Bronchial smooth muscle cell (primary cell): ENCODE measurements at places on chromosomes 4 and X. TPM values are rescaled to one million over a fixed set of nuclear protein-coding genes. Genes with fewer than 3 reads are reported as not detected.

Gene FLNA
- total RNA-seq: 1,283 and 1,391 TPM in 2 replicates

Gene FAM9C
- under 0.01 and 0.16 TPM in 2 replicates for total RNA-seq

Gene FMR1NB
- not detected in 2 replicates for total RNA-seq

Gene F8A2
- not detected in 2 replicates for total RNA-seq

Gene ENPEP
- 0.16 and 0.17 TPM in 2 replicates for total RNA-seq

Gene SPANXN4
- total RNA-seq: not detected in 2 replicates

Gene ZCCHC12
- not detected in 2 replicates for total RNA-seq

Gene HPRT1
- total RNA-seq: 13.2 and 15.5 TPM in 2 replicates

Gene SFRP2
- total RNA-seq: not detected in 2 replicates

Gene PDE6B
- total RNA-seq: 0.63 and 1.6 TPM in 2 replicates

Gene CDKL5
- 1.9 and 2.2 TPM in 2 replicates for total RNA-seq

Gene SORCS2
- total RNA-seq: 0.26 and 0.79 TPM in 2 replicates

Gene TLR8
- not detected in 2 replicates for total RNA-seq

Gene LRAT
- total RNA-seq: 0.17 and 0.47 TPM in 2 replicates

Gene BBS12
- total RNA-seq: 4.9 and 5.9 TPM in 2 replicates

Gene CENPU
- 0.60 and 3.9 TPM in 2 replicates for total RNA-seq

Gene USP26
- total RNA-seq: not detected in 2 replicates

Gene LNX1
- total RNA-seq: 0.77 and 1.7 TPM in 2 replicates

Gene SOWAHB
- total RNA-seq: not detected in 2 replicates

Gene NIPAL1
- not detected in 2 replicates for total RNA-seq

Gene NMU
- not detected in 2 replicates for total RNA-seq

Gene KLHL13
- 15.9 and 21.1 TPM in 2 replicates for total RNA-seq

Gene SRPX2
- 26.0 and 36.9 TPM in 2 replicates for total RNA-seq

Gene SLITRK4
- under 0.01 TPM in 1 of 2 replicates, not detected in the other for total RNA-seq

Gene CPLX1
- not detected in 2 replicates for total RNA-seq

Gene H2BW2
- not detected in 2 replicates for total RNA-seq

Gene TKTL2
- total RNA-seq: not detected in 2 replicates

Gene ASB11
- not detected in 2 replicates for total RNA-seq

Gene PAGE5
- total RNA-seq: not detected in 2 replicates
